ENCODE measurements at places on chromosomes 5 and 9. TPM values are rescaled to one million over a fixed set of nuclear protein-coding genes. Genes with fewer than 3 reads are reported as not detected.
A peak's percentile ranks its signal among the peaks of the same experiment; 100 is the strongest.

ADAMTS16 gene
- total RNA-seq: 1.4 TPM

ABO gene
- not detected for total RNA-seq

PCBD2 gene
- 4.7 TPM for total RNA-seq

EGR1 gene
- 2.2 TPM for total RNA-seq

SCGB3A2 gene
- total RNA-seq: not detected

GRCh38 chr9:86965636-86966395 is 18.5 kb upstream of the GAS1 start:
- no peak for DNase-seq

DNA sequence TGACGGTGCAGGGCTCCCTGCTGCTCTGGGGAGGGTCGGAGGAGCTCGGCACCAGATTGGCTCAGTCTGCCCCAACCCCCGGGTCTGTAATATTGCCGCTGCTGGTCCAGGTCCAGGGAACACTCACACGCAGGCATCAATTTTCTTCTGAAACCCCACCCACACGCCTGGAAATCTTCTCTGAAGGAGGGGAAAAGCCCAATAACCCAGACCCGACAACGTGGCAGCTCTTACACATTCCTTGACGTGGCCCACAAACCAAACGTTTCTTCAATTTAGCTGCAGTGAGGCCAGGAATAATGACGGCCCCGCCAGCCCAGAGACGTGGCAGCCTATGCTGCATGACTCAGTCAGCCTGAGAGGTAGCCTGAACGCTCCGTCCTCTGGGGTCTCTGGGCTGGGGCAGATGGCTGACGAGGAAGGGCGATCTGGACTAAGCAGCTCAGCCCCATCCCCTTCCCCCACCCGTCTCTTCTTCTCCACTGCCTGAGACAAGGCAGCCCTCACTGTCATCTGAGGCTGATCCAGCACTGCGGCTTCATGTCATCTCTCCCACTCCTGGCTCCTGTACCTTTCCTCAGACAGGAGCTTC is 9.9 kb upstream of the SPARC start:
- DNase-seq: peak; percentile 93

- DNase-seq: peak; percentile 87
Measured at GRCh38 chr5:65925044-65925600, 1.3 kb upstream of the ERBIN start.

Data from osteoblast (primary cell).